Foreskin keratinocyte (primary cell): ENCODE measurements at places on chromosomes 13 and 19.

DNA sequence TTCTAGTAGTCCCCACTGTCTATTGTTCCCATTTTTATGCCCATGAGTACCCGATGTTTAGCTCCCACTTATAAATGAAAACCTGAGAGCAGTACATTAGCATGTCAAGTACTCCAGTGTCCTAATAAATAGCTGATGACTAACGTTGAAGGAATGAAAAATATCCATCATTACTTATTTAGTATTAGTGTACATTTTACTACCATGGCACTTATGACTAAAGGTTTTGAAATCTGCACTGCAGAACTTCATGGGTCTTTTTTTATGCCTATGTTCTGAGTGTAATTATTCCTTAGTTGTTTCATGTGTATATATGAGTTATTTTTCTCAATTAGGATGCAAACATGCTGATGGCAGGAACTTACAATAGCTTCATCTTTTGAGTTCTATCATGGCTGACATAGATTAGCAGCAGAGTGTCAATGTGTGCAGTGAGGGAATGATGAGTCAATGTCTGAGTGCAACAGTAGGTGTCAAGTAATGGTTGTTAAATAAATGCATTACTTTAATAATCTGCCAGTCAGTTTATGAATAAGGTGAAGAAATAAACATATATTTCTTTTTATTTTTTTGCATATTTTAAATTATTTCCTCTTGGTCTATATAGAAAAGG, 188.4 kb downstream of the ITGBL1 start:
- peak; percentile 77 for DNase-seq

- peak; percentile 71 for DNase-seq
These were observed 444 bp downstream of the PROSER1 start for GRCh38 chr13:39037410-39037879.

GRCh38 chr13:100361504-100361903, 227.1 kb downstream of the GGACT start:
- DNase-seq: peak; percentile 4

DNA sequence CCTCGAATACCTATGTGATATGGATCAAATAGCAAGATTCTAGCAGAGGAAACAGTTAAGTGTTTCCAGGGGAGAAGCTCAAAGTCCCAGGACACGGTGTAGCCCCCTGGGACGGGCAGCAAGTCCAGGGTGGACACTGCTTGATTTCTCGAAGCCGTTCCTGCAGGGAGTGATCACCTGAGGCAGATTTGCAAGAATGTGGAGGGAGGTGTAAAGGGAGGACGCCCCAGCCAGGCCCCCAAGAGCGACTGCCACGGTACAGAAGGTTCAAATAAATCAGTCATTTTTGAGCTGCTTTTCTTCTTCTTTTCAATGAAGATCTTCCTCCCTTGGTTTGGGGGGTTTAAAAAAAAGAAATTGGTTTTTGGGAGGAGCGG, 41.4 kb downstream of the KLF2 start:
- no peak for DNase-seq

DNA sequence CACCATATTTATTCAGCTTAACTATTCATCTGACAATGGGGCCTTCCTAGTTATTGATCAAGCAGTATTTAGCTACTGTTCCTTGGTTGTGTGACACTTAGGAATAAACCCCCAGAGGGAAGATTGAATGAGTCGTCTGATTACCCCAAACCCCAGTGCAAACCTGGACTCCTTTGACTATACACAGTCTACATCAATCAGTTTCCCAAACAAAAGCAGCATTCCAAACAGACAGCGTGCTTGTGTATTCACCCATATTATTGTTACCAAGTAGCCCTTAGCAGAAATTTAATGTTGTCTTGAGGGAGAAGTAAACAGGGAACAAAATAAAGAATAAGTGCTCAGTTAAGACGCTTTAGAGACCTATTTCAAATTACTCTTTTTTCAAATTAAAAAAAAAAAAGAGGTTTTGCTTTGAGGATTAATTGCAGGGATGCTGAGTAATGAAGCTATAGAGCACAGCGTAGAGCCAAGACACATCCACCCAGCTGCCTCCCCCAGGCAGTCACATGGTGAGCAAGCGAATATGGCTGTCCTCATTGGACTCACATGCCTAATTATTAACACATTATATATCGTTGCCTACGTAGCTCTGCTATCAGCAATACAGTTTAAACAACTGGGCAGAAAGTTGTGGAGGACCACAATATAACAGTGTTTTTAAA, 14.7 kb upstream of the B3GLCT start:
- DNase-seq: no peak

DNA sequence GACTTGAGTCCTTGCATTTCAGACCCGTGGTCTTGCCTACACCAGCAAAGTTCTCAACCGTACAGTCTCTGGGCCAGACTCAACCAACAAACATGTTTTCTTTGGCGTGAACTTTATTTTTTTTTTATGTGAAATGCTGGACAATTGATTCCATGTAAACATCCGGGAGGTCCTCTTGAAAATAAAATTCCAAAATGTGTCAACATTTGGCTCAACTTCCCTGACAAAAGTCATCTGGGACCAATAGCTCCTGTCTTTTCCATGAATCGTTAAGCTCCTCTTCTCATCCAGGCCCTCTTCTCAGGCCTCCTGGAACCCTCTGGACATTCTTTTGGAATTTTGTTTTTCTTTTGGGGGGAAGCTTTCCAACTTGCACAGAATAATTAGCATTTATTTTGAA, 2.7 kb downstream of the ALDH16A1 start:
- no peak for DNase-seq

DNA sequence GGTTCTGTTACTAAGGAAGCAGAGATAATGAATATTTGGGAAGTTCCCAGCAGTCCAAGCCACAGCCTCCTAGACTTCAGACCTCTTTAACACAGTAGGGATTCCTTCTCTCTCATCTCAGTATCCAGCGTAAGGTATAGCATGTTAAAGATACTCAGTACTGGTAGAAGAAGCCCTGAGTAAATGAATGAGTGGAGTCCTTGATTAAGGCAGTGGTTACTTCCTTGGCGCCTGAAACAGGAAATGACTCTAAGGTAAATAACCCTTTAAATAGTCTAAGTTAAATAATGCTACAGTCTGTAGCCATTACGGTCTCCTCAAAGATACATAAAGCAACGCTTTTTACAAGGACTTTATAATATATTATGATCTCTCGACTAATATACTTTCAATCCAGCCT, 650.8 kb upstream of the MIR17HG start:
- DNase-seq: no peak
